ENCODE measurements at places on chromosomes 5 and 9.

- peak; percentile 3 for DNase-seq
Measured at GRCh38 chr5:168947212-168947868, 353.6 kb downstream of the SLIT3 start.

DNA sequence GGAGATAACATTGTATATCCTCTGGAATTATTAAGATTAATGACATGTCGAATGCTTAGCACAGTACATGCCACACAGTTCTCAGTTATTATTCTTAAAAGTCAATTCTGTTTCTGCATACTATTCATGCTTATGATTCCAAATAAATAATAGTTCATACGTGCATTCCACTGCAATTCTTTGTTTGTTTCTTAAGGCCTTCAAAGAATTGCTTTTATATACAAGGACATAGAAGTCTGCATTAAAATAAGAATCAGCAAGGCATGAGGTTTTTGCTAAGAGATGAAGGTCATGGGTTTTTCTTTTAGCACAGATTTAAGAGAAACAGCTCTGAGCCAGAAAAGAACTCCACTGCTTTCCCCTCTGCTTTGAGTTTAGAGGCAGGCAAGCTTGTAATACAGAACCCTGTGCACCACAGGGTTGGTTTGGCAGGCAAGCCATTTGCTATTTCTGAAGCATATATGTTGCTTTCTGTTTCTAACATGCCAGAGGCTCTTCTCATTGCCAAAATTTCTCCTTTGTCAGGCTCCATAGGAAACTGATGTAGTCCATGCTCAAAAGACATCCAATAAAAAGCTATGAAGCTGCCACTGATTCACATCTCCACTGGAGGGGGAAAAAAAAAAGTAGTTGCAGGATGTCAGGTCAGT is 420.6 kb upstream of the TYRP1 start:
- no peak for DNase-seq

DNA sequence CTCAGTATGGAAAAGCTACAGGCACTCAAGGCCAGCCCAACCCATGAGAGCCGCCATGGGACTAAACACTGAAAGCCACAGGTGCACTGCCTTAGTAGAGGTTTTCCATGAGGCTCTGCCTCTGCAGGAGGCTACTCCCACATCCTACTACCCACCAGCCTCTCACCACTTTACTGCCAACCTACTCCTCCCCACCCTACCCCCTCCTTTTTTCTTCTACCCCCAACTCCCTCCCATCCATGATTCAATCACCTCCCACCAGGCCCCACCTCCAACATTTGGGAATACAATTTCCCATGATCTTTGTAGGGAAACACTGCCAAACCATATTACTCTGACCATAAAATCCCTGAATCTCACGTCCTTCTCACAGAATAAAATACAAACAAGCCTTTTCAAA is 101.6 kb upstream of the CTSV start:
- no peak for DNase-seq

GRCh38 chr9:134923466-134923865 is 5.8 kb upstream of the FCN1 start:
- no peak for DNase-seq

GRCh38 chr5:157328277-157328912 is 62.5 kb downstream of the CYFIP2 start:
- no peak for DNase-seq

- no peak for DNase-seq
Measured at GRCh38 chr5:68282001-68282400, 66.4 kb downstream of the PIK3R1 start.

DNA sequence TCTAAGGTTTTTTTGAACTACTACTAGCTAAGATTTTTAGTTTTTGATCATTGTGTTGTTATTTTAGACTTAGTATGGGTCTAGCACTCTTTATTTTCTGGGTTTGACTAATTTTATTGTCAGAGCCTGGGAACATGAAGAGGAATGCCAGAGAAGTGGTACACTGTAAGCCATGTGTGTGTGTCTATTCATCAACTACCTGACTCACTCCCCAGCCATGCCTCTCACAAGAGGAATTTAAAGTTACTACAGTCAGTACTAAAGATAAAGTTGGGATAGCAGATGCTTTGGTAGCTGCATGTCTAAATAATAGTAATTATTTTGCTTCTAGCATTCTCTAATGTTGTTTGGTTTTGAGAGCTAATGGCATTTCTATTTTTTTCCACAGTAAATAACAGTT is 264.8 kb downstream of the CSNK1G3 start:
- DNase-seq, result no peak

DNA sequence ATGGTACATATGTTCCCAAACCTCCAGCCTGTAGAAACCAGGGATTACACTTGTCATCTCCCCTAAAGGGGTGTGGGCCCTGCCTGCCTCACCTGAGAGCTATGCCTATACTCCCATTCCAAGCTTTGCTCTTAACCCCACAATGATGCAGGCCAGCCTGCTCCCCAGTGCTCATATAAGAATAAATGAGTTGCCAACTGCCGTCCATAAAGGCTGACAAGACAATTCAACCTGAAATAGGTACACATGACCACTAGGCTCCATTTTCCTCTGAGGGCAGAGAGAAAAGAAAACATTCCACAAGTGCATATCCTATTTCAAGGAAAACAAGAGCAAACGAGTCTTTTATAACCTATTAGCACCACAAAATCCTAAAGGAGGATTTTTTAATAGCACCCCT is 28.4 kb downstream of the SKP1 start:
- no peak for DNase-seq

- no peak for DNase-seq
Measured at GRCh38 chr5:154193283-154193682, 2.8 kb downstream of the GALNT10 start.

GRCh38 chr5:146516151-146516475 is at the start of gene GPR151:
Gene GPR151 (minus strand): TSS chr5:146516190. CDS start chr5:146516113, 77 bp downstream.
- DNase-seq, result no peak

DNA sequence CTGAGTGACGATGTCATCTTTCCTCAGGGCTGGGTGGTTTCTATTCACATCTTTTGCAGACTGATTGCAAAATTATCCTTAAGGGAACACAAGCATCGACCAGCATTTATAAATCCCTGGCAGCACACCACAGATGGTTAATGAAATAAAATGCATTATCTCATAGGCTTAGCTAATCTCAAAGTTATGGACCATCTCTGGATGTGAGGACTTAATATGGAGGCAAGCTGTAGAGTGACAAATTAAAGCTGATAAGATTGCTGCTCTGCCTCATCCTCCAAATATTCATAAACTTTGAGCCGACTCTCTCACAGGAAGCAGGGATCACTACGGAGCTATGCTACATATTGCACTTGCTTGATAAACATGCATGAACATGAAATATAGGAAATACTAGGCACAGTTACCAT is 663.2 kb upstream of the RGMB start:
- no peak for DNase-seq

GRCh38 chr5:60597572-60598320 is 102.2 kb downstream of the DEPDC1B start:
- no peak for DNase-seq

DNA sequence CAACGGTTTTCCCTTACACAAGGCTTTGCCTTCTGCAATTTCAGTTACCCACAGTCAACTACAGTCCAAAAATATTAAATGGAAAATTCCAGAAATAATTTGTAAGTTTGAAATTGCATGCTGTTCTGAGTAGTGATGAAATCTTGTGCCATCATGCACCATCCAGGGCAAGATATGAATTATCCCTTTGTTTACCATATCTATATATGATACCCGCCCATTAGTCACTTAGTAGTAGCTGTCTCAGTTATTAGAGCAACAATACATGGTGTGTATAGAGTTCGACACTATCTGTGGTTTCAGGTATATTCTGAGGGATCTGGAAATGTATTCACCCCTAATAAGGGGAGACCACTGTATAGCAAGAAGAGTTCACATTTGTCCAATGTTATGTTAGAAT is 29.4 kb downstream of the ERBIN start:
- no peak for DNase-seq

DNA sequence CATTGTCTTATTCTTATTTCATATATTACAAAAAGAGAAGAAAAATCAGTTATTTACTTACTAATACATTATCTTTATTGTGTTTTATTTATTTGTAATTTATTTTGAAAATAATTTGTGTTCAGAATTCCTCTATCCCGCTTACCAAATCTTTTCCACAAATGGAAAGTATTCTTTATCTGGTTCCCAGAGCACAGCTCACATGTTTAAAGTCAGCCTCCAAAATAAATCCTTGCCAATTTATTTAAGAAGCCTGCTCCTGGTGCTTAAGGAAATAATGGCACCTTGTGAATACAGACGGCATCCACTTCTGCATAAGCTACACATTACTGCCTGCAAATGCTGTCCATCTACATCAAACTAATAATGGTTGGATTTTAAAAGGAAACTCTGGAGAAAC is 435.4 kb downstream of the MTRR start:
- DNase-seq, result no peak

GRCh38 chr5:9838916-9839315 is 208.8 kb upstream of the TAS2R1 start:
- DNase-seq, result no peak

All from stimulated activated CD4-positive, alpha-beta T cell treated with anti-CD3 and anti-CD28 coated beads, Interleukin-15, amount 100 ng/mL, for 1 hour (primary cell).